ENCODE measurements at places on chromosomes 2 and 18.
A peak's percentile ranks its signal among the peaks of the same experiment; 100 is the strongest.

DNA sequence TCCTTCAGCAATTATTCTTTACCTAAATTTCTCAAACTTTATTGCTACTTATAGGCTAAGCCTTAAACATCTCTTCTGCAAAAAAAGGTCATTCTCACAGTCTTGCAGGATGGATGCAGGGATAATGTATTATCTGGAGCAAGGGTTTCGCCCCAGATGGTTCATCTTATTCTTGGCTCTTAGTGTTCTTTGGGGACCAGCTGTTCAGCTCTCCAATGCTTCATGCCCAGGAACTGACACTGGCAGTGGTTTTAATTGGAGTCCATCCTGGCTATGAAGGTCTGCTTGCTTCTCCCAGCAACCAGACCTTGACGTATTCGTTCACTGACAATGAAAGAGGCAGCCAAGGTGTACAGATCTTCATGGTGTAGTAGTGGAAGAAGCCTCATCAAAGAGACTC lies 331.9 kb downstream of the SLC8A1 start:
- DNase-seq = no peak

- DNase-seq = no peak
Measured at GRCh38 chr2:136005462-136006196, 20.2 kb upstream of the DARS1 start.

- DNase-seq = no peak
Measured at GRCh38 chr18:74579496-74580065, 18.1 kb upstream of the ZNF407 start.

- peak; percentile 3 for DNase-seq
Measured at GRCh38 chr18:56637711-56638231, 621 bp downstream of the TXNL1 start.

- no peak for DNase-seq
Measured at GRCh38 chr2:238743243-238744065, 104.4 kb upstream of the TWIST2 start.

DNA sequence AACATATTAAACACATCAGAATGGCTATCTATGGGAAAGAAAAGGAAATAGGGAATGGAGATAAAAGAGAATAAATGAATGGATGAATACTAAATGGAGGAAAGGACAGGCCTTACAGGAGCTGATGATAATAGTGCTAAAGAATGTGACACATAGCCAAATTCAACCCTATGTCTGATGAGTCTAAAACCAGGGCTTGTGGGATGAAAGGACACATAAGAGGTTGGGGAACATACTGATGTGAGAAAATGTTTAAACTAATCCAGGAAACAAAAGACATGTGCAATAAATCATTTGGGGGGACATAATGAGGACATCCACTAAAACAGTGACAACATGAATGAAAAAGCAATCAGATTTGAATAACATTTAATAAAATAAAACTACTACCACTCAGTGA lies 120.0 kb downstream of the DYM start:
- DNase-seq = no peak

- no peak for DNase-seq
Measured at GRCh38 chr18:59983506-59983905, 83.7 kb downstream of the PMAIP1 start.

- DNase-seq = peak; percentile 29
Measured at GRCh38 chr2:225041851-225042799, at the start of gene DOCK10. TSS of gene DOCK10 (minus strand) at chr2:225042468. CDS start at chr2:225042374, 94 bp downstream.

DNA sequence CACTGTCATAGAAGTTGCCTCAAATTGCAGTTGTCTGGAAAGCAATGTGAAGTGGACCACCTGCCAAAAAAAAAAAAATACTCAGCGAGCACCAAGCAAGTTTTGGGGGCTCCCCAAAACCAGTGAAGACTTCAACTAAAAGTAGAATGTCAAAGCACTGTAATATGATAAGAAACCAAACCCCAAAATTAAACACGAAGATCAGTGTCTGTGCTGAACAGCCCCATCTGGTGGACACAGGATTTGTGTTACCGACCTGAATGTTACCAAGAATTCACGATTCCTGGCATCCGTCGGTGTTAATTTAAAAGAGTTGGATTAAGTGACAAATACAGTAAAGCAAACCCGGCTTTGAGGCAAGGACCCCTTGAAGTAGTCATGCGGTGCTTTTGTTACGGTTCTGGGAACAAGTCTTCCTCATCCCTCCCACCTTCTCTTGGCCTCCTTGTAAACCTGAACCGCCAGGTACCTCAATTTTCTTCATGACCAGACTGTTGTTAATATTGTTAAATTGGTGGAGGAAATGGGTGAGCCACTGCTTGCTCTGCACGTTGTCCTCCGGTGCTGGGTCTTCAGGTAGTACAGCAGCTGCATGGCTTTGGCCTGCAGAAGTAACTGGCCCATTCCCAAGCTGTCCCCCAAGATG lies 31.3 kb upstream of the SSB start:
- peak; percentile 23 for DNase-seq

GRCh38 chr2:72032481-72033041 lies 115.1 kb downstream of the CYP26B1 start:
- DNase-seq = no peak

DNA sequence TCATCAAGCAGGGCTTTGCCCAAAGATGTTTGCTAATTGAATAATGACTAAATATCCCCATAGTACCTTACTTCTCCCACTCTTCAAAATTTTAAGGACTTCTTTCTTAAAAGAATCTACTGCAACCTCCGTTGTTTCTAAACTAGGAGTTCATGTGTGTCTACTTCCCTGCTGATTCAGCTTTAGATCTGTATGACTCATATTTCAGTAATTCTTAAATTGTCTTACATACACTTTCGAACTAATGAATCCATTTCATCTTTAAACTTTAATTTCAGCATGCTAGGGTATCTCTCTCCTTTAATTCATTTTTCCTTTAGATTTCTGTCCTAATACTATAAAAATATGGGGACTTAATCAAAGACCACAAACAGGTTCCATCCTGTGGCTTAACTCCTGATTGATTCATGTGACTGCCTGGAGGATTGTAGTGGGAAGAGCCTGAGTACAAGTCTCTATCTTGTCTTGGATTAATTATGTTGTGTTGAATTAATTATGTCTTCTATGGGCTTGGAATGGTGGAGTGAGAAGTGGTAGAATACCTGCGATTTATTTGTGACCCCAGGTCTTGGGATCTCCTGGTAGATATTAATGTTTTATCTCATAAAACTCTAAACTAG lies 24.9 kb upstream of the COL5A2 start:
- DNase-seq = no peak

DNA sequence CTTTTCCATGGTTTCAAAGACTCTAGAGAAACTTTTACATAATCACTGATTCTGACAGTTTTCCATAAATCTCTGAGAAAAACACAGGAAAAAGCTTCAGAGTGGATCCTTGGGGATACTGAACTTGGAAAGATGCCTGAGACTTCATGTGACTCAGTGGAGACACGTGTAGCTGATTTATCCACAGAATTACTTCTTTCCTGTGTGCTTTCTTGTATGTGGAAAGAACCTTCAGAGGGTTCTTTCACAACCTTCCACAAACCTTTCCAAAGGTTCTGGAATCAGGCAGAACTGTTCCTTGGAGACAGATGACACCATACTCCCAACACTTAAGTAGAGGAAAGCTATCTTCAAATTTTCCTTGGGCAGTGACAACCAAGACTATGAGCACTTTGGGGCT lies 207.2 kb downstream of the RND3 start:
- no peak for DNase-seq

DNA sequence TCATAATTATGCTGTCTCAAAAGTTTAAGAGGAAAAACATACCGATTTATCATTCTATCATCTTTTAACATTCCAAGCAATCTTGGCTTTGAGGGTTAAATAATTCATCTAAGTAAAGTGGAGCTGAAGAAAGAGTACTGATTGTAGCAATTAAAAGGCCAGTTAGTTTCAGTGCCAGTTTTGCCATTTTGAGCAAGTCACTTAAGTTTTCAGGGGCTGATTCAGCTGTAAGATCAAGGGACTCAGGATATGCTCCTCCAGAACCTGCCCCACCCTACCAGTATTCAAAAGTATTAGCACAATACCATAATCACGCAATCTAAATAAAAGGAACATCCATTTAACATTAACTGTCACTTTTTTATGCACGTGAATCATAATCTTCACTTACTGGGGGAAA lies 1.9 kb downstream of the SS18 start:
- DNase-seq = no peak

DNA sequence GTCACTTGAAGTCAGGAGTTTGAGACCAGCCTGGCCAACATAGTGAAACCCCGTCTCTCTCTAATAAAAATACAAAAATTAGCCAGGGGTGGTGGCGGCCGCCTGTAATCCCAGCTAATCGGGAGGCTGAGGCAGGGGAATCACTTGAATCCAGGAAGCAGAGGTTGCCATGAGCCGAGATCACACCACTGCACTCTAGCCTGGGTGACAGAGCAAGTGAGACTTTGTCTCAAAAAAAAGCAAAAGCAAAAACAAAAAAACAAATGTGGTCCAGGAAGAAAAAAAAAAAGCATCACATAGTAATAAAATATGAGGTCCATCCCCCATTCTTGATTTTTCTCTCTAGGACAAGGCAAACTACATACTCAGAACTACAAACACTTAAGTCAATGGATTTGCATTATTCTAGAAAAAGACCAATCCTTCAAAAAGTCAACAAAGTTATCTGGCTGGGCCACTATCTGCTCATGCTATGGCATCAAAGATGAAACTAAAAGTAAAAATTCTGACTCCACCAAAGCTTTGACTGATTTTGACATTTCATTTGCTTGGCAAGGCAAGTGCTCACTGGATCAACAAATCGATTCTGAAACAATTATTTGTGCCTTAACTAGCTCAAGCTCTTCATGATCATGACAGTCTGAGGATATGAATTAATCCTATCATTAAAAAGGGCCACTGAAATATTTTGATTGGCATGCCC lies 28.4 kb downstream of the MEX3C start:
- no peak for DNase-seq

DNA sequence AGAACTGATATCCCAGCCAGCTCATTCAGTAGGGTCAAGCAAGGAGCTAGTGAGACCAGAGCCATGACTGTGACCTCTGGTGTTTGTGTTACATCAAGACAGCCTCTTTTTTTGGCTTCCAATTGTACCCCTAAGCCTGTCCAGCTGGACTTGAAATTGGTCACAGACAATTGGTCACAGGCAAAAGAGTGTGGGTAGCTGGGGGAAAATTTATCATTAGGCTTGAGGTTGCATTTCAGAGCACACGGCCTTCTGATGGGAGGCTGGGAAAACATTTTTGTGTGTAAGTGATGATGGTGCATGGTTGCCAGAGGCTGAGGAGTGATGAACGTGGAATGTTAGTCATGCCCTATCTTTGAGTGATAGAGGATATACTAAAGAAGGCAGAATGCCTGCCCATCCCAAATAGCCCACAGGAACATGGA lies 285.1 kb upstream of the SLC14A2 start:
- DNase-seq = no peak

- no peak for DNase-seq
Measured at GRCh38 chr18:76610012-76610411, 115.0 kb upstream of the ZNF516 start.

- DNase-seq = no peak
Measured at GRCh38 chr2:203610558-203610957, 75.5 kb upstream of the RAPH1 start.

DNA sequence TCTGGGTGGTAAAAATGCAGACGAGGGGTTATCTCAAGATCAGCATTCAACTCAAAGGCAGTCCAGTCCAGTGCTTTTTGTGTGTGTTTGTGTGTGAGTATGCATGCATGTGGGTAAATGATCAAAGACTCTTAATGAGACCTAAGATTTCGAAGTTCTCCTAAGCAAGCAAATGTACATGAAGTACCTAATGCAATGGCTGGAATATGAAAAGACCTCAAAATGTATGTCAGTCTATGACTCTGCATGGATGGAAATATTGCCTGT lies 151.0 kb upstream of the L3MBTL4 start:
- no peak for DNase-seq

GRCh38 chr2:102601730-102602129 lies 17.6 kb upstream of the SLC9A2 start:
- DNase-seq = no peak

- DNase-seq = no peak
Measured at GRCh38 chr2:24162494-24162893, 12.4 kb upstream of the FAM228A start.

DNA sequence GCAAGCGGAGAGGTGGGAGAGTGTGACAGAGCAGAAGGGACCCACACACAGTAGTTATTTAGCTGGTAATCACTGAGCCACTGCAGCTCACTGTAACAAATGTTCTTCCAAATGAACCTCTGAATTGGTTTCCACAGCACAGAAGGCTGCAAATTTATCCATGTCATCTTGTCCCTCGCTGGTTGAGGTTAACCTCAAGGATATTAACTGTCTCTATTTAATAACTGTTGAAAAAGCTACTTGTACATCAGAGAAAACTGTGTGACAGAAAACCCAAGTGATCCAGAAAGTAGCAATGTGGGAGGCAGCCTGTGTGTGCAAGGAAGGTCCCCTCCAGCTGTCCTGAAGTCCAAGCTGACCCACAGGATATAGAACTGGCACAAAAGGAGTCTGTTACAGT lies 153.6 kb downstream of the DSEL start:
- DNase-seq = no peak

DNA sequence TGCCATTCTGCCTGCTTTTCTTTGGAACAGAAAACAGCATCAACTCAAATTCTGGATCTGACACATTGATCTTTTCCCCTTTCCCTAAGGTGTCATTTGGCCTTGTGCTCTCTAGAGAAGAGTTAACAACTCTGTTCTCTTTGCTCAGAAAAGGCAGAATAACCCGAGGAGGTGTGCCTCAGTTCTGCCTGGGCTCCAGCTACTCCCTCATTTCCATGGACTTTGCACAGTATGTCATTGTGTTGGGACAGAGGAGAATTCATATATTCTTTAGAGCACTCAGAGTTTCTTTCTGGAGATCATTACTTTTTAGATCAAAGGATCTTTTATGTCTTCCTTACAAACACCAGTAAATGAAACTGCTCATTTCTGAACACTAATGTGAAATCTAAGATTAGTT lies 249.1 kb downstream of the PHLPP1 start:
- no peak for DNase-seq

DNA sequence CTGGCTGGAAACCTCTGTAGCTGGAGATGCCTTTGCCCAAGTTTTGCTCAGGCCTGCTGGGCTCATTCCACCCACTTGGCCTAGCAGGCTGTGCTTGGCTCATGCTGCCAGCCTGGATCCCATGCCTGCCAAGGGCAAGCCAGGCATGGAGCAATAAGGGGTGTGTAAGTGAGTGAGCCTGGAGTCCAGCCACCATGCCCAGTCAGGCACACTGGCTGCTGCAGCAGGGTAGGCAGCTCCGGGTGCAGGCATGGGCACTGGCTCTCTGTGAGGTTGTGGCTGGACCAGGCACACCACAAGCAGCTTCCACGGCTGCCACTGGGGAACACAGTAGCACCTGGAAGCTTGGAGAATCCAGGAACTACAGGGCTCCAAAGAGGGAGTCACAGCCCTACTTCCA lies 147.7 kb upstream of the HS6ST1 start:
- DNase-seq = no peak

DNA sequence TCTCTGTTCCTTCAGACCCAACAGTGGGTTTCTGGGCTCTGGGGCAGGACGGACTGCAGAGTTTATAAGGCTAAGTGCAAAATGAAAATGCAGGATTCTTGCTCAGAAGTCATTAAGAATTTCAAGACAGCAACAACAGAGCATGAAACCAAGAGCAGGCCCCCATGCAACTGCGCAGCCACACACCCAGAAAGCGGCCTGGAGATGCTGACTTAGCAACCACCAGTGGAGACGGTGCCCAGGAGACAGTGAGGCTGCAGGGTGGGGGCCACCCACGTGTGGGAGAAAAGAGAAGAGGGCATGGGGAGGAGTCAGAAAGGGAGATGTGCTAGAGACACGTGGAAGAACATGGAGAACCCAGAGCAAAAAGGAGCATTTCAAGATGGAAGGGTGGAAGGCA lies 66.5 kb downstream of the GALNT14 start:
- no peak for DNase-seq
